ENCODE measurements at places on chromosomes 1 and 21. TPM values are rescaled to one million over a fixed set of nuclear protein-coding genes. Genes with fewer than 3 reads are reported as not detected.

The S100A5 gene
- 0.25 TPM for polyA plus RNA-seq

The DNAJC28 gene
- polyA plus RNA-seq: 1.3 TPM

The PRCC gene
- 58.6 TPM for polyA plus RNA-seq

The TMCC2 gene
- 2.3 TPM for polyA plus RNA-seq

The LCE1B gene
- polyA plus RNA-seq: not detected

The LCE1D gene
- polyA plus RNA-seq: not detected

The UBL4B gene
- not detected for polyA plus RNA-seq

The GPR25 gene
- not detected for polyA plus RNA-seq

The ICOSLG gene
- polyA plus RNA-seq: not detected

The VHLL gene
- polyA plus RNA-seq: not detected

The IPO13 gene
- polyA plus RNA-seq: 11.2 TPM

The DMRTA2 gene
- not detected for polyA plus RNA-seq

The FCMR gene
- 1.1 TPM for polyA plus RNA-seq

The OLIG2 gene
- not detected for polyA plus RNA-seq

The TPTE gene
- not detected for polyA plus RNA-seq

The SELE gene
- polyA plus RNA-seq: not detected

The WDR64 gene
- polyA plus RNA-seq: not detected

The LYPD8 gene
- polyA plus RNA-seq: not detected

The LRRC38 gene
- not detected for polyA plus RNA-seq

The BMP8B gene
- not detected for polyA plus RNA-seq

The TMEM240 gene
- polyA plus RNA-seq: 7.2 TPM

The PALMD gene
- polyA plus RNA-seq: 0.37 TPM

The UMODL1 gene
- polyA plus RNA-seq: 0.01 TPM

The RAB13 gene
- 259 TPM for polyA plus RNA-seq

The PPFIA4 gene
- 1.5 TPM for polyA plus RNA-seq
